ENCODE measurements at places on chromosomes 13 and 19. TPM values are rescaled to one million over a fixed set of nuclear protein-coding genes. Genes with fewer than 3 reads are reported as not detected.

DNA sequence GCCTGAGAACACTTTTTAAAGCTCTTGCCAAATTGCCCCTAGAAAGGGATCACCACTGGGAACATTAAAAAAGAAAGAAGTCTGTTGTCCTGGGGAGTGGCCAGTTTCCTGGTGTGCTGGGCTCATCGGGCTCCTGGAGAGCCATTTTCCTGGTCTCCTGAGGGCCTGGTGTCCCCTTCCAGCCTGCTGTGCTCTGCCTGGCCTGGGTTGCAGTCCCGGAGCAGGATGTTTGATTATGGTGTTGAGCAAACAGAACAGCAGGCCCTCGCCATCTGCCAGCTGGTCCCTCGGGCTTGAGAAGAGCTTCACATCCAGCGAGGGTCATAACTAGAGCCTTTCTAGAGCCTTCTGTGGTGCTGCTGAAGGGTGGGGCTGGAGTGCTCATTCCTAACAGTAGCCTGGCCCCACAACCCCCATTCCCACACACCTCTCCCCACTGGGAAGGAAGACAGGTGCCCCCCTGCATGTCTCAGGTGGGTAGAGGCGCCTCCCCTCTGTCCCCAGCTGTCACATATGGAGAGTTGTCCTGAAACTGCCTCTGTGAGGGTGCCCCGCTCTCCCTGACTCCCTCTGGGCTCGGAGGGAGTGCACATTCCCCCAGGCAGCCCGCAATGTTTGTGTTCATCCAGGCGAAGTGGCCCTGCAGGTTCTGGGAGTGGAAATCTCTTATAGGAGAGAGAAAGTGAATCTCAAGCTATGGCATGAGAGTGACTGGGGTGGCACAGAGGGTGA, 151.1 kb downstream of the SIPA1L3 start:
- peak; percentile 42 for DNase-seq

- DNase-seq, result no peak
Measured at GRCh38 chr19:10694706-10695307, 6.4 kb upstream of the QTRT1 start.

- DNase-seq, result no peak
Measured at GRCh38 chr13:28297341-28297740, 159.0 kb downstream of the PAN3 start.

DNA sequence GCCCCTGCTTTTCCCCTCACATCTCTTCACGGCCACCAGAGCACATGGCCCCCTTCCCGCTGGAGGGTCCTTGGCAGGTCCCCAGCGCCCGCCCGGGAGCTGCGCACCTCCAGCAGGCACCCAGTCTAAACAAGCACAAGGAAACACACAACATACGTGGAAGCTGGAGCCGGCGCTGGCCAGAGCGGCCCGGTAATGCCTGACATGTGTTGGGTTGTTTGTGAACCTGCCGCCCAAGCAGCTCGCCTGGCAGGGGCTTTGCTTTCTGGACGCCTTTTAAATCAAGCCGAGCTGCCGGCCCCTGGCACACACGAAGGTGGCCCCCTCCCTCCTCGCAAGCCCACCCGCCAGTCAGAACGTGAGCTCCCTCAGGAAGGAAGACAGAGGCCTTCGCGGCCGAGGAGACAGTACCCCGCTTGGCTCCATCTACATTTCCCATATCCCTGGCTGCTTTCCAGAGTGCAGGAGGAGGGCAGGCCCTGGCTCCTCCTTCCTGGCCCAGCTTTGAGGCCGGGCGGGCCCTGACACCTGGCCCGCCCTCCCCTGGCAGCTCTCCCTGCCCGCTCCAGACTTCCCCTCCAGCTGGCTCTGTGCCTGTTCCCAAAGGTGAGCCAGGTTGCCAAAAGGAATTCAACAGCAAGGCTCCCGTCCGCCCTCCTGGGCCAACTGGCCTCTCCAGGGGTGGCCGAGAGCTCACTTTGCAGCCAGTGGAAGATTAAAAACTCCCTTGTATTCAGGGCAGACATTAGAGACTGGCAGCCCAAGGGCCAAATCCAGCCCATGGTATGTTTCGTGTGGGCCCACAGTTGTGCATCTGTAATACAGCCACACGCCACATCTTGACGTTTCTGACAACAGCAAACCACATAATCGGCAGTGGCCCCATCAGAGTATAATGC, 28.7 kb downstream of the COMP start:
- DNase-seq, result peak; percentile 80

ZNF534 gene
- total RNA-seq, result not detected

REXO1 gene
- total RNA-seq, result 10.5 TPM

DNA sequence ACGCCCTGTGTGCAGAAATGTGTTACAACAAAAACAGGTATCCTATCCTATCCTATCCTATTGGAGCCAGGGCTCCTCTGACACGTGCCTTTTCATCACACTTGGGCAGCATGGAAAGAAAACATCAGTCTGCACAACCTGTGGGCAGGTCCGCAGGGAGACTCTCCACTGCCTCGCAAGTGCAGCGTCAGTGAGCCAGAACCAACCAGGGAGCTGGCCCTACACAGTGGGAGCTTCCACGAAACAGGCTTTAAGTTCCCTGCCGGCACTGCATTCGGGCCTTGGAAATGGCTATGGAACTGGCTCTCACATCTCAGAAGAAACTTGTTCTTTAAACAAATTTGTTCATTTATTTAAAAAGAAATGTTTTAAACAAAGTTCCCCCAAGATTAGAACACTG, 49.5 kb downstream of the SLC7A1 start:
- no peak for DNase-seq

Data from Caki2 (cell line).